Astrocyte (in vitro differentiated cells and primary cell): ENCODE measurements at places on chromosomes 7 and 10. TPM values are rescaled to one million over a fixed set of nuclear protein-coding genes. Genes with fewer than 3 reads are reported as not detected.

The WIPF3 gene
- 0.87 and 1.0 TPM in 2 replicates for total RNA-seq

The MGAM2 gene
- total RNA-seq, result 0.05 TPM in 2 replicates

The NOLC1 gene
- 84.1 and 92.9 TPM in 2 replicates for total RNA-seq

The LAMB1 gene
- total RNA-seq, result 403 and 411 TPM in 2 replicates

The AUTS2 gene
- 68.2 and 73.2 TPM in 2 replicates for total RNA-seq

DNA sequence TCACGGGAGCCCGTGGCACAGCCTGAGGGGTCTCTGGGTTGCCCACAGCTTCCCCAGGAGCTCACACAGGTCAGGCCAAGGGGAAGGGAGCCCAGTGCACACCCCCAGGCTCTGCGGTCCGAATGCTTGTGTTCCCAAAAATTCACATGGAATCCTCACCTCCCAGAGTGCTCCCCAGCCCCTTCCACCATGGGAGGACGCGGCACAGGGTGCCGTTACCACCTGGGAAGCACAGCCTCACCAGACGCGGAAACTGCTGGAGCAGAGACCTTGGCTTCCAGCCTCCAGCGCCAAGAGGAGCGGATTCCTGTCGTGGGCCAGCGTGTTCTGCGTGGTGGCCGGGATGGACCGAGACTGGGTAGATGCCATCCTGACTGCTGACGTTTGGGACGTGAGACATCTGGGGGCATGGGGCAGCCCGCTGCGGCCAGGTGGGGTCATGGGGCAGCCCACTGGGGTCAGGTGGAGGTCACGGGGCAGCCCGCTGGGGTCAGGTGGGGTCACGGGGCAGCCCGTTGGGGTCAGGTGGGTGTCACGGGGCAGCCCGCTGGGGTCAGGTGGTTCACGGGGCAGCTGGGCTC, 149.4 kb downstream of the WDR37 start:
- no peak overlapping the region for H3K27ac ChIP-seq
- no peak for DNase-seq
- H3K4me1 ChIP-seq, result no peaks in the 10 kb centered on the region
- no peak overlapping the region for H3K4me3 ChIP-seq

- peaks cover 22% of the 10 kb centered on the region for H3K27me3 ChIP-seq
- H3K4me3 ChIP-seq, result no peak overlapping the region
- DNase-seq, result no peak
- no peak overlapping the region for H3K27ac ChIP-seq
- no peaks in the 10 kb centered on the region for H3K36me3 ChIP-seq
Observed at GRCh38 chr7:79877874-79878465, 256.7 kb upstream of the GNAI1 start.

DNA sequence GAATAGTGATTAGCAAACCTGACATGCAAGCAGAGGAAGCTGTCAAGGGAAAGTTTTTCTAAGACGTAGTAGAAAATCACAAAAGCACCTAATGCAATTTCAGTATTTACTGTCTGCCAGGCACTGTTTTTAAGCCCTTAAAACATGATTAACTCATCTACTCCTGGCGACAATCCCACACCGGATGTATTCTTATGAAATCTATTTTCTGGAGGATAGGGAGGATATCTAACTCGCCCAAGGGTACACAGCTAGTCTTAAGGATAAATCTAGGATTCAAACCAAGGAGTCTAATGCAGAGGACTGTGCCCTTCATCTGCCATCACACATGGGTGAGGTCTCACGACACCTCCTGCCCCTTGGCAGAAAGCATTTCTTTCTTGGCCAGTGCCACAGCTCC, 47.8 kb upstream of the FIGNL1 start:
- H3K36me3 ChIP-seq, result no peaks in the 10 kb centered on the region
- H3K4me1 ChIP-seq, result peaks cover 3% of the 10 kb centered on the region
- no peak overlapping the region for H3K27ac ChIP-seq

GRCh38 chr7:55483046-55483445, 89.3 kb downstream of the VOPP1 start:
- DNase-seq, result no peak
- H3K27ac ChIP-seq, result no peak overlapping the region
- H3K4me1 ChIP-seq, result peaks cover 9% of the 10 kb centered on the region
- H3K36me3 ChIP-seq, result peaks cover 3% of the 10 kb centered on the region
- H3K27me3 ChIP-seq, result no peaks in the 10 kb centered on the region

DNA sequence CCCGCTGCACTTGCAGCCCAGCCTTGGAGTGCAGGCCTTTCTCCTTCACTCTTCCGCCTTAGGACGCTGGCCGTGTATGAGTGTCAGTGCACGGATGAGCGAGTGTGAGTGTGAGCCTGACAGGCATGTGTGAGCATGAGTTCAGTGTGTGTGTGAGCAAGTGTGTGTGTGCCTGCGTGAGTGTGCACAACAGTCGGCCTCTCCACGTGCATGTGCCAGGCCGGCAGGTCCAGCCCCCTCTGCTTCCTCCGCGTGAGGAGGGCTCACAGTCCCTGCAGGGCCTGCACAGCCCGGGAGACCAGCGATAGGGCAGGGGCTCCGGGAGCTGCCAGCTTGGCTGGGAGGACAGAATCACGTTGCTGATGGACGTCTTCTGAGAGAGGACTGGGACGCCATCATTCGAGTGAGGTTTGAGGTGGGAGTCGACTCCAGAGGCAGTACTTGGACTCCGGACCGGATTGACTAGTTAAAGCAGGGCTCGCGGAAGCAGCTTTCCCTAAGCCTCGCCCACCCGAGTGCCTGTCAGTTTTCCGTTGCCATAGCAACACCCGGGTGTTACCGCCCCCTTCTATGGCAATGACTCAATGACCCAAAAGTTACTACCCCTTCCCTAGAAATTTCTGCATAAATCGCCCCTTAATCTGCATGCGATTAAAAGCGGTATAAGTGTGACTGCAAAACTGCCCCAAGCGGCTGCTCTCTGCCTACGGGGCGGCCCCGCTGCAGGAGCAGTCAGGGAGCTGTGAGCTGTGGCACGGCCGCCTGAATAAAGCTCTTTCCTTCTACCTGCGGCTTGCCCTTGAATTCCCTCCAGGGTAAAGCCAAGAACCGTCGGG, 19.6 kb upstream of the CFAP46 start:
- peak overlapping the region; percentile 68 for H3K4me3 ChIP-seq
- H3K27ac ChIP-seq, result no peak overlapping the region
- peaks cover 5% of the 10 kb centered on the region for H3K27me3 ChIP-seq

- no peaks in the 10 kb centered on the region for H3K36me3 ChIP-seq
- H3K27ac ChIP-seq, result no peak overlapping the region
- no peak overlapping the region for H3K4me3 ChIP-seq
- no peak for DNase-seq
- no peaks in the 10 kb centered on the region for H3K27me3 ChIP-seq
Observed at GRCh38 chr7:159249671-159250070, 105.0 kb upstream of the VIPR2 start.

- no peak overlapping the region for H3K27ac ChIP-seq
- no peaks in the 10 kb centered on the region for H3K27me3 ChIP-seq
- H3K4me3 ChIP-seq, result no peak overlapping the region
- H3K4me1 ChIP-seq, result no peaks in the 10 kb centered on the region
- no peaks in the 10 kb centered on the region for H3K36me3 ChIP-seq
Observed at GRCh38 chr10:89909752-89910151, 208.4 kb downstream of the KIF20B start.
